ENCODE measurements at places on chromosomes 3 and 15. TPM values are rescaled to one million over a fixed set of nuclear protein-coding genes. Genes with fewer than 3 reads are reported as not detected.

DNA sequence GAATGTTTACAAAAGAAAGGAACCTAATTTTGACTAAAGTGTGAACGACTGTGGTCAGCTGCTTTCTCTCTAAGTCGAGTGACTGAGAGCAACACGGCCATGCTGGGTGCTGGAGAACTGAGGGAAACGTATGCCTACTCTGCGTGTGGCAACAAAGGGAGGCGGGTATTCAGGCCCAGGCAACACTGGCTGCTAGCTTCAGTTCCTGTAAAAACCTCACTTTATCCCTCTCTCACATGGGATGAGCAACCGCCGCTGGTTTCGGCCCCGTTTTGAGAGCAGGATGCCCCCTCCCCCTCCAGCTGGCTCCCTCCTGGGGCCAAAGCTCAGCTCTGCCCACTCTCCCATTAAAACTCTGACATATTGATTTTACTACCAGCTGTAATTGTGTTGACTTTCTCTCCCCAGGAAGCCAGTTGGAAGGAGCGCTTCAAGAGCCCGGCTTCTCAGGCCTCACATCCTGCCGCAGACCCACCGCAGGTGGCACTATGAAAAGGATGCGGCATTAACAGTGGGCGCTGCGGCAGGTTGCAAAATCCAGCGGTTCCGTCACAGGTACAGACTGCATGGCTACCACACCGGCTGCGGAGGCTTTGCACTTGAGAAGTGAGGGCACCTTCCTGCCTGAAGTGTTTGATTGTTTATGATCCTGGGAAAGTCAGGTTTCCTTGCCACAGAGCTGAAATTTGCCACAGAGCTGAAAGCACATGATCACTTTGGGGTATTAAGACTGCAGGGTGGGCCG, 12.7 kb downstream of the PLXND1 start:
- DNase-seq = no peak

DNA sequence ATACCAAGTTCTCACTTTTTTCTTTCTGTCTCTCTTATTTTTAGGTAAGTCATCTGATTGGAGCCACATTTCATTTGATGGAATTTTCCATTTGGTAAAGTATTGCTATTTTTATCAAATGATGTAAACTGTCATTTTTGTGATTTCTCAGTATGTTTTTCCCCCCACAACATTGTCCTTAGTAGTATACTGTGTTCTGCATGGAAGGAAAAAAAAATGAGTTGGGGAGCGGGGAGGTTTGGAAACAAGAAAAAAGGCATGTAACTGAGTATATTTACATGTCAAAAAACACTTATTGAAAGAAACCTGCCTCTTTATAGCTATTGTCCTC, 104.2 kb downstream of the FILIP1L start:
- DNase-seq = no peak

DNA sequence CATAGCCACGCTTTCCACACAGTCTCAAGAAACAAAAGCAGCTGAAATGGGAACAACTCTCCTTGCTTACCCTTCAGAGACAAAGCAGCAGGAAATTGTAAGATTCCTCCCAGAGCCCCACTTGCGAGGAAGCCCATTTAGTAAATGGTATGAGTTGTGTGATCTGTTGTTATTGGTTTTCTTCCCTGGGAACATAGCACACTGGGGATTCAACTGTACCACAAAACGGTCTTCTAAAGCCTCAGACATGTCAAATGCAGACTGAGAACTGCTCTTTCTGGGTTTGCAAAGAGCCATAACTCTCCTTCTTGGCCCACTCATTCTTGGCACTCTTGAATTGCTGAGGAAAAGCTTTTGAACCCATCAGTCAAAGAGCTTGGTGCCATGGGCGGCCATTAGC, 101.0 kb upstream of the COL8A1 start:
- DNase-seq = no peak

The PRSS50 gene
- 0.28 TPM for total RNA-seq

GRCh38 chr3:51276046-51276445, 109.0 kb upstream of the MANF start:
- no peak for DNase-seq

- DNase-seq = no peak
Observed at GRCh38 chr3:3296979-3297381, 117.5 kb upstream of the CRBN start.

GRCh38 chr3:32334675-32335074, 57.0 kb upstream of the CMTM7 start:
- no peak for DNase-seq

GRCh38 chr15:35630985-35631384, 85.0 kb upstream of the DPH6 start:
- no peak for DNase-seq

- peak; percentile 92 for DNase-seq
Observed at GRCh38 chr15:75335705-75336355, at the start of gene COMMD4. Gene COMMD4, plus strand, starts transcription at chr15:75336063. Its CDS starts 27 bp downstream, at chr15:75336090.

The SNUPN gene
- total RNA-seq = 5.8 TPM

The LDHAL6B gene
- not detected for total RNA-seq

The MKRN2OS gene
- not detected for total RNA-seq

GRCh38 chr3:196660381-196661166, 21.1 kb downstream of the NRROS start:
- no peak for DNase-seq

- no peak for DNase-seq
Observed at GRCh38 chr15:100196326-100197058, 145.3 kb downstream of the ADAMTS17 start.

GRCh38 chr3:149186219-149186618, 35.4 kb downstream of the CP start:
- no peak for DNase-seq

- no peak for DNase-seq
Observed at GRCh38 chr3:10273702-10274305, 18.9 kb downstream of the GHRL start.
